ENCODE measurements at places on chromosomes 4 and X.

DNA sequence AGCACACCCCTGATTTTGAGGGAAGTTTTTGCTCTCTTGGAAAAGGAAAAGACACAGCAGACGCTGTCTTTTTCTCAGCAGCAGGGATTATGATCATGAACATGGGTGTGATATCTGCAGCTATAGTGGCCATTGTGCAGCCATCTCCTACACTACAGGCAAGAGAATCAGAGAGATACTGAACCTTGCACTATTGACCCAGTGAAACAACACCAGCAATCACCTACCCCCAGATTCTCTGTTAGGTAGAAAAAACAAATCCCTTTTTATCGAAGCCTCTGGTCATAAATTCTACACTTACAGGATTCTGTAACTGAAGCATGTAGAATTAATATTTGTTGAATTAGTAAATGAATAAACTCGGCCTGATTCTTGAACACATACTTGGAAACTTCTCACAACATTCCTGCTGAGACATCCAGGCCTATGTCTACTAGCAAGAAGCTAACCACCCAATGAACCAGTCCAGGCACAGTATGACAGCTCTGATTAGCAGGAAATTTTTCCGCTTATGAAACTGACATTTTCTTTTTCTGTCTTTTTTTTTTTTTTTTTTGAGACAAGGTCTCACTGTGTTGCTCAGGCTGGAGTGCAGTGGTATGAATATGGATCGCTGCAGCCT is 5.0 kb upstream of the AFAP1 start:
- DNase-seq = no peak

GRCh38 chrX:96579252-96579651 is 105.4 kb upstream of the DIAPH2 start:
- DNase-seq = no peak

DNA sequence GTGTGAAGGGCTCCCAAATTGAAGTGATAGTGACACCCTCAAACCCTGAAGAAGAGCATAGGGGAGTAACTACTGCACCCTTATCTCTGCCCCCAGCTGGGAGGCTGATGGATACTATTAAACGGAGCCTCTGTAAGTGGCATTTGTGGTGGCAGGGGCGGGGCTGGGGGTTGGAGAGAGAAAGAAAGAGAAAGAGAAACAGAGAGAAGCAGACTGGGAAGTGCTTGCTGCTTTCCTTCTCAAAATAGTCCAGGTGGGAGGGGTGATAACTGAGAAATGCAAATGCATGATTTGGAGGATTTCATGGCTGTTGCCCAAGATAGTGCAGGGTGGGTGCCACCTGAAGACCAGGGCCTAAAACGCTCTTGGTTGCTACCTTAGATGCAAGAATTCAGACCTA is 253.5 kb upstream of the GATB start:
- DNase-seq = peak; percentile 85

DNA sequence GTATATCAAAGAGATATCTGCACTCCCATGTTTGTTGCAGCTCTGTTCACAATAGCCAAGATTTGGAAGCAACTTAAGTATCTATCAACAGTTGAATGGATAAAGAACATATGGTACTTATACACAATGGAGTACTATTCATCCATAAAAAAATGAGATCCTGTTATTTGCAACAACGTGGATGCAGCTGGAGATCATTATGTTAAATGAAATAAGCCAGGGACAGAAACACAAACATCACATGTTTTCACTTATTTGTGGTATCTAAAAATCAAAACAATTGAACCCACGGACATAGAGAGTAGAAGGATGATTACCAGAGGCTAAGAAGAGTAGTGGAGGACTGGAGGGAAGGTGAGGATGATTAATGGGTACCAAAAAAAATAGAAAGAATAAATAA is 14.2 kb downstream of the IQCM start:
- DNase-seq = no peak

GRCh38 chr4:64781737-64782326 is 372.6 kb upstream of the TECRL start:
- no peak for DNase-seq

- no peak for DNase-seq
Observed at GRCh38 chrX:30666094-30666493, 12.9 kb downstream of the GK start.

DNA sequence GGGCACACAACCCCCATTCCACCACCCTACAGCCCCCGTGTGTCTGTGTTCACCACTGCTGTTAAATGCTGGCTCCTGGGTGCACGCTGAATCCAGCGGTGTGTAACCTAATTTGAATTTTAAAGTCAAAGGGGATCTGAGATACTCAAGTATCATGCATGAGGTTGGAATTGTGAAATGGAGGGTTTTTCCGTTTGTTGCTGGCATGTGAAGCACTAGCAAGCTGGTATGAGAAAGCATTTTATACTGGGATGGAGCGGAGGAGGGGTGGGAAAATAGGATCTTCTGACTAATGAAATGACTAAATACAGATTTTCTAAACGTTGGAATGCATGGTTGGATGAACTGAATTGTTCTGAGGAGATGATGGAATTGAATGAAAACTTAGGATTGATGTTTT is 36.9 kb upstream of the FAT1 start:
- no peak for DNase-seq

DNA sequence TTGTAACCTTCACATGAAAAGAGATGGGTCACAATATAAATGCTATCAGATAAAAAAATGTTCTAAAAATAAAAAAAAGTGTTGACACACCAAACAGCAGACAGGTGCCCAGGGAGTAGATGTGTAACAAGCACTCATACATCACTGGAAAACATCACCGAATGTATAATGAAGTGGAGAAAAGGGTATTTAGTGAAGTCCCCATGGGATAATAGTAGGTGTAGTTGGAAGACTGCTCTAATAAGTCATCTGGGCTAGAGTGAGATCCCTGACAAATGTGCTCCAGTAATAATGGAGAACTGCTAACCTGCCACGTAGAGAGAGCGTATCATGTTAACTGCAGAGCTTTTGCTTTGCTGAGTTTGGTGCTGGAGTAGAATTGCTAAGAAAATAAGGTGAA is 152.0 kb downstream of the GRIA2 start:
- DNase-seq = no peak

GRCh38 chrX:96438803-96439202 is 245.8 kb upstream of the DIAPH2 start:
- DNase-seq = no peak

DNA sequence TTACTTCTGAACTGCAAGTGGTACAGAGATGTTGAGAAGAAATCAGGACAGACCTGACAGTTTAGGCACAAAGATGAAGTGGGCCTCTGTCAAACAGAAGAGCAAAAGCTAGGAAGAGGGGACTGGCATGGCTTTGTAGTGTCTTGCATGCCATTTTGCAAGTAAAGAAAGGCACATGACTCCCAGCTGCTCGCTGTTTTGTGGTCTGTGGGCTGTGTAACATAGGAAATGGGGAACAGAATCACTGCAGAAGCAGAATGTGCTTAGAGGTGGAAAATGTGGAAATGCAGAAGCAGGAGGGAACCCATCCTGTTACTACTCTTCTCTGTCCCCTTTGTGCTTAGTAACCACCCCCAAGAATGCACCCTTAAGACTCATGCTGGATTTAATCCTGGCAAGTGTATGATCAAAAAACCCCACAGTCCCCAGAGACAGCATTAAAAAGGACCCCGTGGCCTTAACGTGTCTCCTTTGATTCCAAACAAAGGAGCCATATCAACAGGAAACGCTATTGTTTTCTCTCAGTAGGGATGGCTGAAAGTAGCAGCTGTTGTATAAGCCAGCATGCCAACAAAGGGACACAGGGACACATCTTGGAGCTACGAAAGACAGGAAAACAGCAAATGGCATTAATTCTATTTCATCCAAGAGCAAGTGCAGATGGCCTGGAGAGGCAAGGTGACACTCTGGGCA is 177.6 kb upstream of the GLRA2 start:
- no peak for DNase-seq

DNA sequence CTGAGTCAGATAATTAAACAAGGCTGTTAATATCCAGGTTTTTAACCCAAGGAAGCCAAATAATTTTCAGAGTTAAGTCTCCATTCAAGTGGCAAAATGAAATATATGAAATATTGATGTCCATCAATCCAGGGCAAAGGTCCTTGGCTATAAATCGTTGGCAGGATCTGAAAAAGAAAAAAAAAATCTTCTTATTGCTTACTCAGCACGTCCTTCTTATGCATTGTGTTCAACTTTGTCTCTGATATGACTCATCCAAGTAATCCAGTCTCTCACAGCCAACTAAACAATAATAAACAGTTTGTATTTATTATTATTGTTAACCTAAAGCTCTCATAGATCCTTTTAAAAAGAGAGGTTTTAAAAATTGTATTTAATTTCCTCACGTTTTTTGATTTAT is 851.2 kb downstream of the ADGRL3 start:
- DNase-seq = no peak

DNA sequence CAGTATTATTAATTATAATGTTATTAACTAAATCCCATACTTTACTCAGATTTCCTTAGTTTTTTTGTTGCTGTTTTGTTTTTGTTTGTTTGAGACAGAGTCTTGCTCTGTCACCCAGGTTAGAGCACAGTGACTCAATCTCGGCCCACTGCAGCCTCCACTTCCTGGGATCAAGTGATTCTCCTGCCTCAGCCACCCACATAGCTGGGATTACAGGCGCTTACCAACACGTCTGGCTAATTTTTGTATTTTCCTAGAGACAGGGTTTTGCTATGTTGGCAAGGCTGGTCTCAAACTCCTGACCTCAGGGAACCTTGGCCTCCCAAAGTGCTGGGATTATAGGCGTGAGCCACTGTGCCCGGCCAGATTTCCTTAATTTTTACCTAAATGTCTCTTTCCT is 72.2 kb downstream of the ANAPC4 start:
- DNase-seq = no peak

GRCh38 chr4:166198516-166199310 is 325.7 kb downstream of the TLL1 start:
- no peak for DNase-seq

- DNase-seq = no peak
Observed at GRCh38 chr4:86975927-86976326, 41.1 kb downstream of the AFF1 start.

- no peak for DNase-seq
Observed at GRCh38 chr4:172726001-172726423, 442.6 kb upstream of the GALNT7 start.

GRCh38 chr4:139241086-139241783 is 38.8 kb downstream of the MGARP start:
- DNase-seq = no peak

DNA sequence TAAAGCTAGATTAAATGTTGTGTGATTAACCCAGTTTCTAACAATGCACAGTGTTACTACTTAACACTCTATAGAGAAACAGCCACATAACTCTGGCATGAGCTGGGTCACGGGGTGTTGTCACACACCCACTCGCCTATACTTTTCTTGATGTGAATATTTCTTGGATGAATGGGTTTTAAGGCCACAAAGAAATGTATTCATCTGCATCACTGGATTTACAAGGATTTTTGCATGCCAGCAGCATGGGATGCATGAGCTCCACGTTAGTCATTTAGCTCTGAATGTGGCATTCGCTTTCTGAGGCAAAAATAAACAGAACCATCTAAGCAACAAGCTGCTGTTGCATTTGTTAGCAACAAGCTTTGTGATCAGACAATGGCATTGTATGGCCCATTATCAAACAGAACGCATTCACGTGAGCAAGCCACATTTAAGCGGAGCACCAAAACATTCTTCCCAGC is 89.7 kb downstream of the LRP2BP start:
- no peak for DNase-seq

All from activated CD8-positive, alpha-beta memory T cell treated with anti-CD3 and anti-CD28 coated beads, Interleukin-2, amount 10 ng/mL, durations not matched to agents 7 days and 5 days (primary cell).